ENCODE measurements at places on chromosomes 7 and 10. TPM values are rescaled to one million over a fixed set of nuclear protein-coding genes. Genes with fewer than 3 reads are reported as not detected.

Gene AUTS2
- total RNA-seq = 94.3 TPM

Gene TMEM236
- 0.59 TPM for total RNA-seq

Gene IKZF1
- 21.3 TPM for total RNA-seq

Gene GIMAP7
- total RNA-seq = 9.4 TPM

Gene ASB10
- not detected for total RNA-seq

Gene VDAC2
- total RNA-seq = 86.2 TPM

Gene RAMP3
- total RNA-seq = 103 TPM

Gene TAS2R41
- total RNA-seq = 0.66 TPM

Gene RHOBTB1
- 13.4 TPM for total RNA-seq

DNA sequence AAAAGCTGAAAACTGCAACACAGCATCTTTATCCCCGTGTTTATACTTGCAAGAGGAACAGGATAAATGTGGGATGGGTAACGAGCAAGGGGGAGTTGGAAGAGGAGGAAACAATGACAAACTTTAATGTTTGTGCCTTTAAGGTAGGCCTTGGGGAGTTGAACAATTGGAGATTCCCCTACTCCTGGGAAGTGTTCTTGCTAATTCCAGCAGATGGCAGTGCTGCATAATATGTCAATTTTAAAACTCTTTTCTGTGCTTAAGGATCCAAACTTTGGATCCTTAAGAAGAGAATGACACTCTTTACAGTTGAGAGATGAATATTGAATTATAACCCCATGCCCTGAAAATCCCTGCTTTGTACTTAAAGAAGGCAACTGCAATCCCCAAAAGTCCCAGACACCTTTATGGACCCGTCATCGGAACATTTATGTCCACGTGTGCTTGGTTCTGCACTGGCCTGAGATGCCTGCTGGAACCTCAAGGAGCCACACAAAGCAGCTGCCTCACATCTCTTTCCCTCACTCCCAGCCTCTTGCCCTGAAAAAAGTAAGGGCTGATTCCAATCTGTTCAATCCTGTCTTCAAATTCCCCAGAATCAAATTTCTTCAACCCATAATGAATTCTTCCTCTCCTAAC is 12.0 kb downstream of the IFIT5 start:
- H3K4me3 ChIP-seq = no peak overlapping the region
- H3K36me3 ChIP-seq = no peaks in the 10 kb centered on the region
- H3K27ac ChIP-seq = no peak overlapping the region
- H3K4me1 ChIP-seq = no peaks in the 10 kb centered on the region
- H3K27me3 ChIP-seq = no peaks in the 10 kb centered on the region

GRCh38 chr10:88116971-88117626 is 253.7 kb downstream of the PTEN start:
- H3K4me1 ChIP-seq = no peaks in the 10 kb centered on the region
- no peaks in the 10 kb centered on the region for H3K36me3 ChIP-seq
- DNase-seq = no peak
- no peak overlapping the region for H3K27ac ChIP-seq
- H3K4me3 ChIP-seq = no peak overlapping the region

DNA sequence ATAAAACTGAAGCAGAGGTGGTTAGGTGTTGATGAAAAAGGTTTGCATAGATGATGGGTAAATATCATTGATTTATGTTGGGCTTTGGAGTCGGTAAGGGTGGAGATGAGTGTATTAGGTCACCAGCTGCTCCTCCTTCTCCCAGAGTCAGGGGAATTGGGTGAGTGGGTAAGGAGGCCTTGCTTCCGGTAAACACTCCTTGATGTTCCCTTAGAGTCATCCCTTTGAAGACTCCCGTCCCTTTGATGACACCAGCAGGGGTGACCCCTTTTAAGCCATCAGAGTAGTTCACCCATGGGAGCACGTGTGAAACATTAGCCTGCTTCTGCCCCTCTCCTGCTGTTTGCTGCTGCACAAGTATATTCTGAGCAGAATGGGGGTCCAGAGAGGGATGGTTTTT is 92.2 kb upstream of the DKK1 start:
- no peak overlapping the region for H3K4me3 ChIP-seq
- H3K27me3 ChIP-seq = no peaks in the 10 kb centered on the region
- H3K27ac ChIP-seq = no peak overlapping the region
- no peak for DNase-seq

DNA sequence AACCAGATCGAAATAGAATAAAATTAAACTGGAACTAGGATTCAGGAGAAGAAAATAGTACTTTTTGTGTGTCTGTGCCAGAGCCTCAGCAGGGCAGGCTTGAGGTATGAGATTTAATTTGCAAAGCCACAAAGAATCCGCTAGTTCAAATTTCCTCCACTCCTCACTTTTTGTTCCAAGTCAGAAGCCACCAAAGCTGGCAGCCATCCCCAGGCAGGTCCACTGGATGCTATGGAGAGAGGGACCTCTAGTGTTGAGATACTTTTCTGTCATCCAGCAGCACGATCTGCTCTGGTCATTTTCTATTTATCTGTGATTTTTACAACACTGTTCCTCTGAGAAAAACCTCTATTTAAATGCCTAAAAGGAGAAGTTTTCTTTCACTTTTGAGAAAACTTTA is 147.9 kb upstream of the FRMD4A start:
- no peaks in the 10 kb centered on the region for H3K4me1 ChIP-seq
- DNase-seq = peak; percentile 57
- no peaks in the 10 kb centered on the region for H3K36me3 ChIP-seq
- no peak overlapping the region for H3K27ac ChIP-seq

- no peaks in the 10 kb centered on the region for H3K27me3 ChIP-seq
- DNase-seq = no peak
- no peaks in the 10 kb centered on the region for H3K36me3 ChIP-seq
- H3K27ac ChIP-seq = no peak overlapping the region
These were observed 9.6 kb upstream of the MYPN start for GRCh38 chr10:68099736-68100135.

DNA sequence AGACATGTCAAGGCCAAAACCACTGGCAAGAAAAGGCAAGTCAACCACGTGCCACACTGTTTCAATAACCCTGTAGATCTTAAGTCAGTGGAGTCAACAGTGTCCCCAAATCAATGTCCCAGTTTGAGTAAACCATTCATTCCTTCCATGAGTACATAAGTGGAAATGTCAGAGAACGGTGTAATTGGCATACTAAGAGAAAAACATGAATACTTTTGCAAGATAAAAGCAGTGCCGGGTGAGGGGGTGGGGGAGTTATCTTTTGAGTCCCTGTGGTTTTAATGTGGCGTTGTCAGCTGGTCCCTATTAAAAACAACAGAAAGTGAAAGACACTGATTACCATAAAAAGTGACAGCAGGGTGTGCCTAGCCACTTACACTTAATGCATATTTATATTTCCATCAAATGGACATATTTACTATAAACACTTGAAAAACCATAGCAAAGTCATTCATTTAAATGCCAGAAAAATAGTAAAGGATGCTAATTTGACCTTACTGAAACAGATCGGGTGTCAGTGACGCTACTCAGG is 37.8 kb downstream of the RSU1 start:
- no peak overlapping the region for H3K27ac ChIP-seq
- no peaks in the 10 kb centered on the region for H3K27me3 ChIP-seq
- no peaks in the 10 kb centered on the region for H3K4me1 ChIP-seq
- DNase-seq = no peak
- peaks cover 4% of the 10 kb centered on the region for H3K36me3 ChIP-seq
- no peak overlapping the region for H3K4me3 ChIP-seq

- no peak for DNase-seq
- no peak overlapping the region for H3K4me3 ChIP-seq
- H3K36me3 ChIP-seq = no peaks in the 10 kb centered on the region
These were observed 114.3 kb downstream of the TBXAS1 start for GRCh38 chr7:139943401-139943800.

DNA sequence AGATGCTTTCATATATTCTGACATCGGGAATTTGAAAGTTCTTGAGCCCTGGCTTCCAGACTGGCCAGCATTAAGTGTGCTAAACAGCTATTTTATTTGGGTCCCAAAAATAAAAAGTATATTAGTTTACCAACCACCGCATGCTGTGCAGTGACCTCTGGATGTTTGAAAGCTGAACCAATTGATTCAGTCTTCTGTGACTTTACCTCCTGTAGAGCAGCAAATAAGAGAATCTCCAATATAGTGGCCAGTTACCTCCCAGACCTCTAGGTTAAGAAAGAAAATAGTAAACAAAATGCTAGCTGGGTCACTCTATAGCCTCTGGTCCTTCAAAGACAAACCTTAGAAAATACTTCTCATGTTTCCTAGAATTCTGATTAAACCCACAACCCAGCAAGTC is 424.6 kb upstream of the NFE2L3 start:
- no peak overlapping the region for H3K4me3 ChIP-seq
- H3K4me1 ChIP-seq = no peaks in the 10 kb centered on the region
- DNase-seq = no peak
- H3K27me3 ChIP-seq = no peaks in the 10 kb centered on the region

- DNase-seq = peak; percentile 27
- no peaks in the 10 kb centered on the region for H3K27me3 ChIP-seq
- H3K4me1 ChIP-seq = no peaks in the 10 kb centered on the region
- H3K4me3 ChIP-seq = no peak overlapping the region
- H3K27ac ChIP-seq = no peak overlapping the region
- no peaks in the 10 kb centered on the region for H3K36me3 ChIP-seq
These were observed 41.8 kb downstream of the CAMK2B start for GRCh38 chr7:44283381-44284211.

GRCh38 chr7:51789489-51789888 is 472.9 kb upstream of the COBL start:
- H3K4me3 ChIP-seq = no peak overlapping the region
- H3K27me3 ChIP-seq = no peaks in the 10 kb centered on the region
- H3K36me3 ChIP-seq = no peaks in the 10 kb centered on the region
- no peaks in the 10 kb centered on the region for H3K4me1 ChIP-seq
- H3K27ac ChIP-seq = no peak overlapping the region

- H3K4me1 ChIP-seq = no peaks in the 10 kb centered on the region
- no peak for DNase-seq
- H3K4me3 ChIP-seq = peak overlapping the region; percentile 92
- H3K36me3 ChIP-seq = no peaks in the 10 kb centered on the region
- no peaks in the 10 kb centered on the region for H3K27me3 ChIP-seq
These were observed 5.4 kb downstream of the PDGFA start for GRCh38 chr7:514242-514641.

DNA sequence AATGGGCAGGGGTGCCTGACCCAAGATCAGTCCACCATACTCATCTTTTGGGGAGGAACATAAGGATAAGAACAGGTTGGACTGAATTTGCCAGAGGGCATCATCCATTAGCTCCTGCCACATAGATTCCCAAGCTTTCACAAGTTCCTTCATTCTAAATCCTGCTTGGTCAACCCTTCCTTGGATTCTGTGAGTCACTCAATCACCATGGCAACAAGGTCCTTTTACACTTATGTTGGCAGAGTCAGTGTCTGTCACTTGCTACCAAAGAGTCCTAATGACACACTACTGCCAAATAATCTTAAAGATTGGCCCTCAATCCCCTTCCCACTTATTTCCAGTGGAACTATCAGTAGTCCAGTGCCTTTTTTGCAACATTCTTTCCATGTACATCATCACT is 5.0 kb upstream of the LGI1 start:
- DNase-seq = no peak
- no peak overlapping the region for H3K27ac ChIP-seq
- no peak overlapping the region for H3K4me3 ChIP-seq
- no peaks in the 10 kb centered on the region for H3K36me3 ChIP-seq
- H3K27me3 ChIP-seq = no peaks in the 10 kb centered on the region

DNA sequence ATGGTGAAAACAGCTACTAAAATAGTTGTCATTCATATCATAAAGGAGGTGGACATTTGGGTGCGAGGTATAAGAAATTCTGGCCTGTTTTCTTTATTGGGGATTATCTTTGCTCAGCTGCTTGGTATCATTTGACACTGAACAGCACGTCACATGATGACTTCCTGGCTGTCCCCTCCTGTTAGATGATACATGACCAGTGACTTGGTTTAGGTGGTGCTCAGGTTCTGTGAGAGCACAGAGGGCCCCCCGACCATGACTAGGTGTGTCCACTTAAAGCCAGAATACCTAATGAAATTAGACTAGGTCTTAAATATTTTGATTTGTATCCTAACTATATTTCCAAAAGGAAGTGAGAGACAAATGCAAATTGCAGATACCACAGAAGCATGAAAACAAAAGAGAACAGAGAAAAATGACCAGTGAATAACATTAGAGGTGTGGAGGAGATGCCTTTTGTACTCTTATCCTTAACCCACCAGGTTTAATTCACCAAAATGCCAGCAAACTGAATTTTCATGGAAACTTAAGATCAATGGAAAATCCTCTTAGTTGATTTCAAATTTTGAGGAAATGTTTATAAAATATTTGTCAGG is 50.6 kb upstream of the GJD4 start:
- no peak for DNase-seq
- H3K36me3 ChIP-seq = no peaks in the 10 kb centered on the region
- H3K4me3 ChIP-seq = no peak overlapping the region
- no peaks in the 10 kb centered on the region for H3K4me1 ChIP-seq
- H3K27ac ChIP-seq = no peak overlapping the region
- no peaks in the 10 kb centered on the region for H3K27me3 ChIP-seq

DNA sequence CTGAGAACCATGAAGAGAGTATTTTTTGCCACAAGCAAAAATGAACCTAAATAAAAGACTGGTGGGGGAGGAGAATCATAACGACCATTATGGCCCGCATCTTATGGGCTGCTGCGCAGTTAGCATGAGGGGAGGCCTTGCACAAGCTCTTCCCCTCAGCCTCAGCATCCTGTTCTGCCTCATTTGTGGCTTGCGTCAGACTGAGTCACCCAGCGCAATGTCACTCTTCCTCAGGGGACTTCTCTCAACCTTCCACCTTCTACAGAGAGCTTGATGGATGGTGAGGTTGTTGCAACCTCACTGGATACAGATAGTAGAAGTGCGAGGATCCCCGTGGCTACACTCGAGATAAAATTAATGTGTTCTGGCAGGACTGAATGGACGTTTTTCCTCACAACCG is 16.8 kb upstream of the GPR15LG start:
- H3K36me3 ChIP-seq = peaks cover 3% of the 10 kb centered on the region
- no peak overlapping the region for H3K27ac ChIP-seq
- H3K27me3 ChIP-seq = peaks cover 2% of the 10 kb centered on the region
- DNase-seq = no peak
- H3K4me1 ChIP-seq = no peaks in the 10 kb centered on the region

GRCh38 chr10:18104223-18104872 is 35.9 kb upstream of the CACNB2 start:
- no peak overlapping the region for H3K27ac ChIP-seq
- H3K4me3 ChIP-seq = no peak overlapping the region
- no peaks in the 10 kb centered on the region for H3K27me3 ChIP-seq
- DNase-seq = no peak
- H3K4me1 ChIP-seq = no peaks in the 10 kb centered on the region
- no peaks in the 10 kb centered on the region for H3K36me3 ChIP-seq

DNA sequence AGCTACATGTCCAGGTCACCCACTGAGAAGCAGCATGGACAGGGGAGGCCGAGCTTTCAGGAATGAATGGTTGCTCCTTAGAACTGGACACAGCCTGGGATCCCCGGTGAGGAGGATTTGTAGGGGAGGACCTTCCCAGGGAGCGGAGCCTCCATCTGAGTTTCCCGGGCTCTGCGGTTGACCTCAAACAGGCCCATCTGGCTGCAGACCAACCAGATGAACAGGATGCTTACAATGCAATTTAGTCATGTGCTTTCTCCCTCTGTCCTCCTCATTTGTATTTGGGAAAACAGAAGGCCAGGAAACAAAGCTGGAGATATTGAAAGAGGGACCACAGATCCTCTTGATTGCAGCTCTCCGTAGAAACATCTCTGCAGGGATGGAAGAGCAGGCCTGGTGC is 104.8 kb downstream of the EMX2 start:
- no peaks in the 10 kb centered on the region for H3K27me3 ChIP-seq
- H3K4me3 ChIP-seq = no peak overlapping the region
- H3K4me1 ChIP-seq = no peaks in the 10 kb centered on the region
- H3K36me3 ChIP-seq = no peaks in the 10 kb centered on the region
- no peak overlapping the region for H3K27ac ChIP-seq
